ENCODE measurements at places on chromosomes 7 and 10.
A peak's percentile ranks its signal among the peaks of the same experiment; 100 is the strongest.

- no peak for DNase-seq
These were observed 253.5 kb upstream of the TEX47 start for GRCh38 chr7:89049043-89049442.

DNA sequence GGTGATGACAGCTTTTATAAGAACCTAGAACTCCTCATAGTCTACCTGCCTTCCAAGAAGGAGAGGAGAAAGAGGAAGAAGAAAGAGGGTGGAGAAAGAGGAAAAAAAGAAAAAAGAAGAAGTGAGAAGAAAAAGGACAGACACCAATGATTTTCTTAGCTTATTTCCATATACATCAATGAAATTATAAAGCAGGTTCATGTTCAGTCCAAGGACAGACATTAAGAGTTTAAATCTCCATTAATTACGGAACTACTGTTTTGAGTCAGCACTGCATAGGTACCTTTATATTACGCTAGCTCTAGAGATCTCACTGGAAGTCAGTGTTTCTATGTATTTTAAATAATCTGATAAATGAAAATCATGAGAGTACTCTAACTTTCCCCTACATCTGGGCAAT, 309.0 kb upstream of the HGF start:
- no peak for DNase-seq

DNA sequence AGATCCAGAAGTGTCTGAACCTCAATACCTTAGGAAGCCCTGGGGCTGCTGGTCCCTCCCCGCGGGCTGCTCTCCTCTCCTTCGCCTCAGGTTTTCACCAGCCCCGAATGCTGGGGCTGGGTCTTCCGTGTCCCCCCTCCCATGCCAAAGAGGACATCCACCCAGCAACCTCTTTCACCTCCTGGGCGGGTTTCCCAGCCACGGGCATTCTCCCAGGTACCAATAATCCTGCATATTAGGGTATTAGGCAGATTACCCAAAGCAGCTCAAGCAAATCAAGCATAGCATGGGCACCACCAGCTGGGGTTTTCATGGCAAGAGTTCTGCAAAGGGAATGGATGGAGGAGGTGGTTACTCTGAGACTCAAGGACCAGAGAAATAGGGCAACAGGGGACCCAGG, 224.4 kb downstream of the KCNMA1 start:
- no peak for DNase-seq

- DNase-seq = no peak
These were observed 203.5 kb downstream of the CHCHD3 start for GRCh38 chr7:132878204-132878919.

GRCh38 chr7:95290166-95290830, 34.0 kb downstream of the PON1 start:
- DNase-seq = no peak

- no peak for DNase-seq
These were observed 368.4 kb upstream of the MKI67 start for GRCh38 chr10:128494665-128495064.

DNA sequence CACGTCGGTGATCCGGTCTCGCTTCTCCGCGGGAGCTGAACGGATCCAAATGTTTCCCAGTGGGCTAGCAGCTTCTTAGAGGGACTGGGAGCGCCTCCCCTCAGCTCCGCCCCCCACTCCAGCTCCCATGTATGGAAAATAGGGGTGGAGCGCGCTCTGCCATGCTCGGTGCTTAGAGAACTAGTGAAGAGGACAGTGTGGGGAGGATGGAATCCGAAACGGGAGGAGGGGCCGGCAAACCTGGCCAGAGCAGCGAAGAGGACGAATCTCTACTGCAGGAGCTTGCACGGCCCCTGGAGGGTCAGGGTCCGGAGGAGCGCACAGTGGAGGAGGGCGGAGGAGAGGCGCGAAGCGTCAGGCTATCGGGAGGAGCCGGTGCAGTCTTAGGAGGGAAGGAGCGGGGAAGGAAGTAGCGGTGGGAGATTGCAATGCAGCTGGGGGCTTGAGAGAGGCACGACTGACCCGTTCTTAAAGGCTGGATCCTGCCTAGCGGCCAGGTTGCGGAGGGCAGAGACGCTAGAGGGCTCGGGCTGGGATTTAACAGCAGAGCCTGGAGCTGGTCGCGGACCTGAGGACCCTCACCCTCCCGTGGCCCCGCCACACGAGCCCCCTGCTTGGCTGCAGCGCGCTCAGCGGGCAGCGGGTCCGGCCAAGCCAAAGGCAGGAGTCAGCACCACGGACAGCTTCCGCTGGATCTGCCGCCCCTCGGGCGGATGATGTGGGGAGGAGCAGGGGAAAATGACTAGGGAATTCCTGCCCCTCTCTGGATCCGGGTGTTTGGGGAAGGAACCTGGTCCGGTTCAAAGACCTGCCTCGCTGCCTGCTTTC, at the start of gene PRLHR:
PRLHR (minus strand) TSS at position 51 of the 828 bp plus-strand sequence. CDS start 404 bp downstream, outside the sequence.
- DNase-seq = no peak

- DNase-seq = no peak
These were observed 1.5 kb downstream of the PLCE1 start for GRCh38 chr10:93995182-93995581.

GRCh38 chr10:30671026-30671616, 41.6 kb upstream of the LYZL2 start:
- no peak for DNase-seq

DNA sequence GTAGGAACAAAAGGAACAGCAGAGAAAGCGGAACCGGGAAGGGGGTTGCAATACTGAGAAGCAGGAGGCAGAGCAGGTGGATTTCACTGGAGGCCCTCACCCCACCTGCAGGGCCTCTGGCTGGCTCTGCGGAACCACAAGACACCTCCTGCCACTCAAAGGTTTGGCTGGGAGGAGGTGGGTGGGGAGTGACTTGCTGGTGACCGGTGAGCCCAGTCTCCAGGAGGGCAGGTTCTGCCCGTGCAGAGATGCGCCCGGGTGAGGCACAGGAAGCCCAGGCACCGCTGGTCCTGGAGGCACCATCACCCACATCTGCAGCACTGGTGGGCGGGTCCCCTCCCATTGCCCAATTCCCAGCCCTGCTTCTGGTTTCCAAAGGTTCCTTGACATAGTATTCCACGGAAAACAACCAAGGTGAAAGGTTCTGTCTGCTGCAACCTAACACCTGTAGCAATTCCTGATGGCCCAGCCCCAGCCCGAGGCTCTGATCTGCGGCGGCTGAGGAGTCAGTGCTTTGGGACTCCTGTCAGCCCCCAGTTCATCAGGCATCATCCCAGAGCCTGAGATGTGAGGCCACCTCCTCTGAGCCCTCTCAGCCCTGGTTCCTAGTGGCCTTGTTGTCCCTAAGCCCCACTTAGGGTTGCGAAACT, 64.4 kb downstream of the CALML3 start:
- no peak for DNase-seq

DNA sequence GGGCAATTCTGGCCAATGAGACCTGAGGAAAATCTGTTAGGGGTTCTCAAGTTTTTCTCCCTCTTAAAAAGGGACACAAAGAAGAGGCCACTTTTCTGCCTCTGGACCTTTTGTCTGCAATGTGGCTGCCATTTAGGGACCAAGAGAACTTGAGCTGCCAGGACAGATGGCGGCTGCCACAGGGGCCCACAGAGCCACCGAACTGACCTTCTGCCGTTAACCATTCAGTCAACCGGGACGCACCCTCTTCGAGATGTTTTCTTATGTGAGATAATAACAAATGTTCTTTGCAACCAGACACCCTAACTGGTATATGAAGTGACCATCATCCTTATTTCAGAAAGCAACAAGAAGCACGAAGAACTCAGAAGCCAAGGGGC, 29.2 kb downstream of the GSDME start:
- no peak for DNase-seq

DNA sequence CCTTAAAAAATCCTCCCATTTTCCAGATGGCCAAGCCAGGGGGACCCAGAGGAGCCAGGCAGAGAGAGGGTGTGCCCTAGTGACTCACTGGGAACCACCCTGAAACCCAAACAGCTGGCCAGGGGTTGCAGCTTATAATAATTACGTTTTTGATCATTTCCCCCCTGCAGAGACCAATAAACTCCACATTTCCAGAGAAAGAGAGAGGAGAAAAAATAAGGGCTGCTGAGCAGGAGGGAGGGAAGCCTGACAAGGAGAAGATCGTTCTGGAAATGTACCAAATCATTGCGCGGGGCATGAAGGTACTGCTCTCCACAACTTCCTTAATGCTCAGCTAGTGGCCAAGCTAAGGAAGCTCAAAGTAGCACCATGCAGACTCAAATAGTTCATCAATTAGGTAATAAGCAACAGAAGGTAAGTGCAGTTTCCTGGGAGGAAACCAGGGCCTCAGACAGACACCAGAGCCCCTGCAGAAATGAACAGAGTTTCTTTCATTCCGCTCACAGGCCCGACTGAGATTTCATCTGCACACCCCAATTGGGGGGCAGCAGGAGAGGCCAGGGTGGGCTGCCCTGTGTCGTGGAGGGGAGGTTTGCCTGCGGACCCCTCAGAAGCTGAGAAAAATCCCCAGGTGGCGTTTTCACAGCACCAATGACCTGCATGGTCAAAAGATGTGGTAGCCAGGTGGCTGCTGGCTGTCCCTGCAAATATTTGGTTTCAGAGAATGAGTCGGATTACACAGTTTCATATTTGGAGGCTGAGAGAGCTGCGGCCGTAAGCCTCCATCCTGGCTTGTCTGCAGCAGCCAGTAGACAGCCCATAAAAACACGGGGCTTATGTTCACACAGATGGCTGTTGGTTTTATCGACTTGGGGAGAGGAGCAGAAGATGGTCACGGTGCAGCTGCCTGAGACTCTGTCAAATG, 153.2 kb upstream of the LYZL2 start:
- peak; percentile 47 for DNase-seq

DNA sequence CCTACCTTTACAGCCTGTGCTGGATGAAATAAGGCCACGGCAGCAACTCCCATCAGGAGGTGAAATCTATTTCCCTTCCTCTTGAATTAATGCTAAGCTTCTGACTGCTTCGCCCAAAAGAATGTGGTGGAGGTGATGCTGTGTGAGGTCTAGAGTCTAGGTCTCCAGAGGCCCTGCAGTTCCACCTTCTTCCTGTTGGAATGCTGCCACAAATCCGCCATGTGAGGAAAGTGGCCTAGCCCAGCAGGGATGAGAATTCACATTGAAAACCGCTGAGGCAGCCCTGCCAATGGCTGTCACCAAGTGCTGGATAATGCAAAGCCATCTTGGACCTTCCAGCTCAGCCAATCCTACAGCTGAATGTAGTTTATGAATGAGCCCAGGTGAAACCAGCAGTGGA, 28.0 kb downstream of the RHOBTB1 start:
- DNase-seq = no peak
